ENCODE measurements at places on chromosomes 4 and X. TPM values are rescaled to one million over a fixed set of nuclear protein-coding genes. Genes with fewer than 3 reads are reported as not detected.

GRCh38 chr4:11438647-11439046 lies 10.0 kb upstream of the HS3ST1 start:
- DNase-seq, result no peak

DNA sequence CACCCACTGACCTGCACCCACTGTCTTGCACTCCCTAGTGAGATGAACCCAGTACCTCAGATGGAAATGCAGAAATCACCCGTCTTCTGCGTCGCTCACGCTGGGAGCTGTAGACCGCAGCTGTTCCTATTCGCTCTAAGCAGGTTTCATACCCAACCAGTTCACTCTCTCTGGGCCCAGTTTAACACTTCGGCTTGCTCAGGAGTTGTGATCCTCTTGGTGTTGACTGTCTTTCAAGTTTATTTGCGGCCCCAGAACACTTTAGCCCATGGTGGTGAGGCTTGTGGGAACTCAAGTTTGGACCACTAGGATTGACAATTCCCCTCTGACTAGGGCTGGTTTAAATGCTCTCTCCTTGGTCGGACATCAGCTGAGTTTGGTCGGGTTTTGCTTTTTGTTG lies 147.0 kb downstream of the DACH2 start:
- no peak for DNase-seq

DNA sequence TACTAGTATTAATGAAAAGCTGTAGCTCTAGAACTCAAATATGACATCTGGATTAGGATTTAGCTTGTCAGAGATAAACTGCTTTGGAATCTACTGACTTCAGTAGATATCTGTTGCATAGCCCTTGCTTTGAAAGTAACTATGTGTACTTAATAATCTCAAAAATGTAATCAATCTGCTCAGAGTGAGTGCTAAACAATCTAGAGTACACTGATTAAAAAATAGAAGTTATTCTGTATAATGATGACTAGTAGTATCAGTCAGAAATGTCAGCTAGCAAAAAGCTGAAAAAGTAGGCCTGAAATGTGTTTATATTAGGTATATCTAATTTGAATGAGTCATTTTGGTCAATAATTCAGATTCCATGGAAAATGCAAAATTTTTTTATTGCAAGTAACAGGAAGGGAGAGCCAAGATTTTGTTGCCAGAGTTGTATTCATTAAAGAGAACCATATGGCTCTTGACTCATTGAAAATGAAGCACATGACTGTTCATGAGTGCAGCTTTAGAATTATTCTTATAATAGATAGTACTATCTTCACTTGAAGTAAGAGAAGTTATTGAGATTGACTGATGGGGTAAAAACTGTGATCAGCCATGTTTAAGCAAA lies 20.0 kb downstream of the CLCN3 start:
- DNase-seq, result no peak

- peak; percentile 48 for DNase-seq
Observed at GRCh38 chr4:77022560-77023179, 53.1 kb downstream of the CCNI start.

DNA sequence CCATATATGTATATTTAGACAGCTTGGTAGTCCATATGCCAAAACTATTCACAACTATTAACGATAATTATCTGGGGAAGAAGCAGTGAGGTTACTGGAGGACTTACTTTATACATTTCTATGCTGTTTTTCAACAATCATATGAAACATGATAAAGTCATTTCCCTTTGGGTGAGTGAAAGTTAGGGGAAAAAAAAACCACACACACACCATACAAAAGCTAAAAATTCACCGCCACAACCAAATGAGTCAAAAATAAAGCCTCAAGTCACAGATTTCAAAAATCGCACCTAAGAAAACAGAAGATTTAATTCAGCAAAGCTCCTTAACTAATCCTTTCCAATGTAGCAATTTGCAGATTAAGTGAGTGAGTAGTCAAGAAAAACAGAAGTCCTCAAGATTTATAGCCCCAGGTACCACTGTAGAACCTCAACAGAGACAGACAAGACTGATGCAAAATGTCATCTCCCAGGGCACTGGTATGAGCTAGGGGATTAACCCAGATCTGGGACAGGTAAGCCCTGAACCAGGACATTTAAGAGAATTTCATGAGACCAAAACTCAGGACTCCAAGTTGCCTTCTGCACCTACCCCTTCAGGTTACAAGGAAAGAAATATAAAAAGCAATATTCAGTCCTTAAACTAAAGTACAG lies 35.1 kb downstream of the SYTL4 start:
- DNase-seq, result no peak

Gene PPEF2
- total RNA-seq, result not detected
